ENCODE measurements at places on chromosomes 5 and 9.

- no peak for DNase-seq
Observed at GRCh38 chr9:68871236-68871635, 142.7 kb downstream of the PRKACG start.

GRCh38 chr5:169740435-169740834, 103.4 kb downstream of the DOCK2 start:
- no peak for DNase-seq

- no peak for DNase-seq
Observed at GRCh38 chr5:159749146-159749545, 167.1 kb upstream of the ADRA1B start.

- no peak for DNase-seq
Observed at GRCh38 chr5:178398901-178399700, 166.5 kb upstream of the PHYKPL start.

DNA sequence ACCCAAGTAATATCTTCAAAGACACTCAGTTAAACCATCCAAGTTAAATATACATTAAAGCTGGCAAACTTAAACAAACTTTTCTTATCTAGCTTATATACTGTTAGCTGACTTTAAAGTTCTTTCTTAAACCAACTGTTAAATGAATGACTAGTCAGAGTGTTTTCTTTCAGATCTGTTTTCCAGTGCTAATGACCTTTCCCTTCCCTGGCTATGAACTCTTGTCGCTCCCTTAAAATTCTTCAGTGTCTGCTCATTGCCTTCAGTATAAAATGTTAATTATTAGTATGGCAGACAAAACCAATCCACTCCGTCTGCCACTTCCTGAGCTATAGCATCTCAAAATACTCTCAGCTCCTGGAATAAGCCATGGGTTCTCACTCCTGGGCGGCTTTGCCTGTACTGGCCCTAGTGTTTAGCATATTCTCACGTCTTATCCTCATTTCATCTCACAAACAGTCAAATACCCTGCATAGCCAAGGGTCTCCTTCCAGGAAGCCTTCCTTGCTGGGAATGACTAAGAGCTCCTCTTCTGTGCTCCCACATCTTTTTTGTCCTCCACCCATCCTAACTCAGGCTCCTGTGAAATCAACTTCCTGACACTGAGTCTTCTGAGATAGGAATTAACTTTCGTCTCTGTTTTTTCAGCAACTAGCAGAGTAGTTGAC, 87.7 kb downstream of the VCAN start:
- DNase-seq, result no peak

- DNase-seq, result no peak
Observed at GRCh38 chr9:109401169-109401989, 80.5 kb upstream of the EPB41L4B start.

DNA sequence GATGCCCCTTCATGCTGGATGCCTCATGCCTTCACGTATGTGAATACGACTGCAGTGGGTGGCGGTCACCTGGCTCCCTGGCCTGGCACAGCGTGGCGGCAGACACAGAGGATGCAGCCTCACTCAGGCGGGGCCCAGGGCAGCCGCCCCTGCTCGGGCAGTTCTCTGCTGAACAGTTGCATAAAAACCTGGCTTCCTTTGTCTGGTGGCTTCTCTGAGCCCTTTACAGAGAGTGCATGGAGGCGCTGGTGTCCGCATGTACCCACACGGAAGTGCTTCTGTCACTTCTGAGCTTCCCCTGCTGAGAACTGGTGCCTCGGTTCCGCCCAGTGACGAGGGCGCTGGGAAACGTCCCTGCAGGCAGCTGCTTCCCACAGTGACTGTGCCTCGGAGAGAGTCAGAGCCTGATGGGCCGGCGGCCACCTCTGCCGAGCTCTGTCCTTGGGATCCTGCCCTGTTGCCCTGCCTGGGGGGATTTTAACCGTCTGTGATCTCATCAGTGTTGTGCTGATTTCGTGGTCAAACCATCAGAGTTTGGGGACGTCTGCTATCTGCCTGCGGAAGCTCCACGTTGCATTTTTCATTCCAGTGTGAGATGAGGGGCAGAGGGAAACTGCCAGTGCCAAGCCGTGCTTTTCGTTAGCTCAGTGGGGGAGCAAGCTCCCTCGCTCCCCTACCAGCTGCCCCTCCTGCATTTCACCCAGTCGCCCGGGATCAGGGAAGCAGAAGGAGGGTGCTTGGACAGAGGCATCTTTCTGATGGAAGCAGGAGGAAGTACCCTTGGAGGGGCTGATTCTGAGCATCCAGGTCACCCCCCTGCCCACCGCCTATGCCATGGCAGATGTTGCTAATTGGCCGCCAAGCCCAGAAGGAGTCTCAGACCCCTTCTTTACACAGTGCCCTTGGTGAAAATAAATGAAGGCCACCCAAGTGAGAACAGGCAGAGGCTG, 153.0 kb upstream of the COL5A1 start:
- DNase-seq, result no peak

DNA sequence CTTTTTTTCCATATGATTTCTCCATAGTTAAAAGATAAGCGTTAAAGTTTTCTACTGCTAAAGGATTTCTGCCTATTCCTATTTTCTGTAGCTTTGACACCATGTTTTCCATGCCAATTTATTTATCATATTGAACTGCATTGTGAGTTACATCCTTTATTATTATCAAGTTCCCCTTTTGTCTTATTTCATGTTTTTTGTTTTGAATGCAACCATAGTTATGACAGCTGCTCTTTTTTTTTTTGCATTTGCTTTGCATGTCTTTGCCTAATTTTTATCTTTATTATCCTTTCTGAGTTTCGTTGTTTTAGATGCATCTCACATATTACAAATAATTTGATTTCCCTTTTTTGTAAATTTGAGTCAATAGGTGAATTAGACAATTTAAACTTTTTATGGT, 161.5 kb downstream of the DEPDC1B start:
- no peak for DNase-seq

DNA sequence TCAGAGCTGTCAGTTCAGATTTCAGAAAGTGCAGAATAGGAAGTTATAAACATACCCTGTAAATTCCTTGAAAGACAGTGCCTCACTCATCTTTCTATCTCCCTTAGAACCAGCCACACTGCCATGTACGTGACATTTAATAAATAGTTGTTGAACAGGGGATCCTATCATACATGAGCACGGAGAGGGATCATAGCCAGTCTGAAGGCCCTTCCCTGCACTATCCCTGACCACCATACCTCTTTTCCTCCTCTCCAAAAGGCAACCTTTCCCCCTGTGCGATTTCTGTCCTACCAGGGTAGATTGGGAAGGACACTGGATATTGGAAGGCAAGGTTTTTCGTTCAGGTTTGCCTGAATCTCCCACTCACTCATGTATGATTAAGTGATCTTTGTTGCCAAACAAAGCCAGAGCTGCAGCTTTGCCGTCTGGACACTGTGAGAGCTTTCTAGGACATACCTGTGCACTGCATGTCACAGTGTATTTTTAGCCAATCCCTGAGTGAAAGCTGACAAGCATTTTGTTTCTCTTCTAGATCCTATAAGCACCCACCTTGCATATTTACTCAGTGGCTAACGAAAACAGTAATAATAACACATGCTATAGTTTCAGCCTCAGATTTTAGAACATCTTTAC, 986.5 kb upstream of the WWC1 start:
- no peak for DNase-seq

DNA sequence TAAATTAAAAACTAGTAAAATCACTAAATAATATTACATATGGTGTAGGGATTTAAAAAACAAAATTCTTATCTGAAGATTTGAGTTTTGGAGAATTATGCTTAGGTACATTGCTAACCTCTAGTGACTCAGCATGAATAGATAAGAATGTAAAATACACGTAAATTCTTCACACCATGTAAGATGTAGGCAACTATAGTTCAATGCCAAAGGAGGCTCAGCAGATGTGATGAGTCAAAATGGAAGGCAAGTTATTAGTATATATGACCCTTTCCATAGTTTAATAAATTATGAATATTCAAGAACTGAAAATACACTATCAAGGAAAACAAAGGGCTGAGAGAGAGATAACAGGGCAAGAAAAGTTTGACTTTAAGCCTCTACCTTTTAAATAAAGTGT, 79.0 kb downstream of the MRPS30 start:
- DNase-seq, result no peak

GRCh38 chr5:82817897-82818676, 259.1 kb downstream of the TMEM167A start:
- no peak for DNase-seq

DNA sequence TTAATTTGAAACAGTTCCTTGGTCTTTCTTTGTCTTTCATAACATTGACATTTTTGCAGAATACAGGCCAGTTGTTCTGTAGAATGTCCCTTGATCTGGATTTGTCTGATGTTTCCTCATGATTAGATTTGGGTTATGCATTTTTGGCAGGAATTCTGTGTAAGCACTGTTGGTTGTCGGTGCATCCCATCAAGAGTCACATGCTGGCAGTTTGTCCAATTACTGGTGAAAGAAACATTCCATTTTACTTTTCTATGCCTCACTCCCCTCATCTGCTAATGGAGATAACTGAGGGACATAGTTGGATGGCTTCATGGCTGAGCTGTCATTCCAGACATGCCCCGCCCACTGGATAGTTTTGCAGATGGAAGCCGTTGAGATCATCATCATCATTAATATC, 7.6 kb upstream of the ZNF618 start:
- DNase-seq, result no peak

DNA sequence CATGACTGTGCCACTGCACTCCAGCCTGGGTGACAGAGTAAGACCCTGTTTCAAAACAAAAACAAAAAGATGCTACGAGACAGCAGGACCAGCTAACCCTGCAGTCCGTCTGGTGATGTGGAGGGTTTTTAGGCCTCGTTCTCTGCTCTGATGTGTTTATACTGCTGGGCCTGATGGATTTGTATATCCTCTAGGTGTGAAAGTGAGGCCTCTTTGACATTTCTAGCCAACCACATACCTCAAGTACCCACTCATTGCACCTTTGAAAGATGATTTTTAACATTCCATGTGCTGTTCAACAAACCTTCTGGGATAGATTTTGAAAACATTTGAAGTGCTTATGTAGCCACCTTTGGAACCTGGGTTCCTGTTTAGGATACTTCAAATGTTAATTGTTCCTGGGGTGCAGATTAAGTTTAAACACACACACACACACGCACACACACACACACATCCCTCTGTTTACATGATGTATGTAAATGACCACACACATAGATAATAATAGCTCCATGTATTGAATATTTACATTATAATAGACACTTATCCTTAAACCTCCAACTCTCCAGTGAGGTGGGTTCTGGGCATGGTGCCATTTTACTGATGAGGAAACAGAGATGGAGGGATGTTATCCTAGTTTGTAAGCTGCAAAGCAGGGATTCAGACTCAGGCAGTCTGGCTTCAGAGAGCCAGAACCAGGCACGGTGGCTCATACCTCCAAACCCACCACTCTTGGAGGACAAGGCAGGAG, 48.8 kb upstream of the GOLPH3 start:
- DNase-seq, result no peak

DNA sequence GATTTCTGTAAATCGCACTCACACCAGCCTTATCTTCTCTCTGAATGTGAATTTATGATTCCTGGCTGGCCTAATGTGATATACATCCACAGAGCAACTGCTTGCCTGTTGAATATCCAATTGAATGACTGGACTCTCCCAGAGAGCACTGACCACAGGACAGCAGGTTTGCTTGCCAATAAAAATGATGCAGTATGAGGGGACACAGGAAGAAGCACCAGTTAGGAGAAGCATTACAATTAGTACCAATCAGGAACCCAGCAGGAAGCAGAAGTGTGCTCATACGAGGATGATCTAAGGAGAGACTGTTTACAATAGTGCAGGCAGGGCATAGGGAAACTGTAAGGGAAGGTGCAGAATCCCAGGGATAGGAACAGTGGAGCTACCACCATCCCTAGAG, 127.2 kb upstream of the ZNF366 start:
- DNase-seq, result no peak

DNA sequence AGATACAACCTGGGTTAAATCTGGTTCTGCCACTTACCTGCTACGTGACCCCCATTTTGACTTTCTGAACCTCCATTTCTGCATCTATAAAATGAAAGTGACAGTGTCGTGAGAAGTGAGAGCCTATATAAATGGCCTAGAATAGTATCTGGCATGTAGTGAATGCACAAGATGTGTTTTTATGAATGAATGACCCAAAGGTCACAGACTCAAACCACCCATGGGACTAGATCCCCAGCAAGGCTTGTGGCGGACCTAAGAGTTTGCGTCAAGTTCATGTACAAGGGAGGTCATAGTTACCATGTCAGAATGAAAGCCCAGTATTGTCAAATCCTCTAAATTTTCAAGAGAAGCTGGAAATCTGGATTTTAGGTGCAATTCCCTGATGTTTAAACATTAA, 11.2 kb upstream of the SETD9 start:
- DNase-seq, result no peak

- no peak for DNase-seq
Observed at GRCh38 chr9:120974921-120975320, 48.3 kb upstream of the TRAF1 start.

DNA sequence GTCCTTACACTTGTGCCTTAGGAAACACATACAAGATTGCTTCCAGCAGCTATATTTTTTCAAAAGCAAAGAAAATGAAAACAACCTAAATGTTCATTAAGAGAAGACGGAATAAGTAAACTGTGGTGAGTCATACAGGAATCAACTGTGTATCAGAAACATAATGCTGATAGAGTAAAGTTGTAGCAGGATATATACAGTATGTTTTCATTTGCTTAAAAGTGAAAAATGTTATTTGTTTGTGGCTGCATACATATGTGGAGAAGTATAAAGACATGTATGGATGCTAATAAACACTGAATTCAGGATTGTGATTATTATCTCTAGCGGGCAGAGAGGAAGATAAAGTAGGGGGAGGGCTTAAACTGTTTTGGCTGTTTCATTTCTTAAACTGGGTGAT, 8.3 kb downstream of the DCTN4 start:
- no peak for DNase-seq

DNA sequence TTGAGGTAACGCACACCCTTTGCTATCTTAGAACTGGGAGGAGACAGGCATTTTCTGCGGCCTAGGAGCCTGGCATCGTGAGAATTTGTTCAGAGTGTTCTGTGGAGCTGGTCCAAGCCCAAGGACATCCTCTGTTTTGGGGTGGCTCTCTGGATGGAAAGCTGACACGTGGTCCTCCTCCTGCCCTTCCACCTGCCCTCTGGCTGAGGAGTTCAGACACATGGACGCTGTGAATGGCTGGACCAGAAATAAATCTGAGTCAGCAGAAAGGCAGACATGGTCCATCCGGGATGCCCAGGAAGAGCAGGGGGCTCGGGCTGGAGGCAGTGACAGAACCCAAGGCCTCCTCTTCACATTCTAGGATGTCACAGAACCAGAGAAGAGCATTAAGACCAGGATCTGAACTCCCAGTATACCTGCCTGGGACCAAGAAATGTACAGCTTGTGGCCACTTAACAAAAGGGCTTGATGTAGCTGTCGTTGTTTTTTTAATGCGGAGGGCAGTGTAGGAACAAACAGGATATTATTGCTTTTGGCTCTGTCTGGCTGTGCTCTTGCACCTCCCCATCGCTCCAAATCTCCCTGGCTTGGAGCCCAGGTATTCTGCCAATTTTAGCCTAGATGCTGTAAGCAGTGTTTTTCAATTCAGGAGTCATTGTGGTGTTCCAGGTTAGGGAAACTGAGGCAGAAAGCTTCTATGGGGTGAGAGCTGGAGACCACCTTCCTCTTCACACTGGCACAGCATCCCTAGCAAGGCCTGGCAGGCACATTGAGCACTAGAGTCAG, 2.4 kb downstream of the CKMT2 start:
- no peak for DNase-seq

- no peak for DNase-seq
Observed at GRCh38 chr9:104750185-104750767, 2.8 kb downstream of the NIPSNAP3A start.

- DNase-seq, result no peak
Observed at GRCh38 chr5:34554641-34555040, 101.5 kb upstream of the RAI14 start.
